ENCODE measurements at places on chromosomes 7 and 10.
A peak's percentile ranks its signal among the peaks of the same experiment; 100 is the strongest.

GRCh38 chr7:97868788-97869187 is 3.4 kb downstream of the ASNS start:
- DNase-seq, result no peak

GRCh38 chr10:48187713-48188485 is 86.6 kb downstream of the FRMPD2 start:
- DNase-seq, result peak; percentile 2

GRCh38 chr10:49534670-49535381 is 4.1 kb downstream of the ERCC6 start:
- DNase-seq, result no peak

GRCh38 chr7:105228555-105228954 is 160.2 kb downstream of the SRPK2 start:
- no peak for DNase-seq

GRCh38 chr10:97378933-97379921 is 21.9 kb downstream of the RRP12 start:
- DNase-seq, result peak; percentile 31

DNA sequence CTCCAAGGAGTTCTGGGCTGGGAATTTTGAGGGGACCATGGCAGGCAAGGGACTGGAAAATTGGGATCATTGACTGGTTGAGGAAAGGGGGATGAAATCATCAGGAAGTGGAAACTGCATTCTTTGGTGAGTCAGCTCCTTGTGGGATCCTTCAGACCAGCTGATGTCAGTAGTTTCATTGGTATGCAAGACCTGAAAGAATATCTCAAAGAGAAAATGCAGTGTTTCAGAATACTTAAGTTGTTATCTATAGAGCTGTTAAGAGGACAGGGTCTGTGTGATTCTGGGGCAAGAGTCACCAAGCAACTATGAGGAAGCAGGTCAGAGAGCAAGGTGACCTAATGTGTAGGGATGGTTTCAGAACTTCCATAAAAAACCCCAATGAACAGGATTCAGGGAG is 595.9 kb upstream of the AUTS2 start:
- DNase-seq, result no peak

GRCh38 chr7:117780832-117781231 is 92.4 kb downstream of the CTTNBP2 start:
- no peak for DNase-seq

DNA sequence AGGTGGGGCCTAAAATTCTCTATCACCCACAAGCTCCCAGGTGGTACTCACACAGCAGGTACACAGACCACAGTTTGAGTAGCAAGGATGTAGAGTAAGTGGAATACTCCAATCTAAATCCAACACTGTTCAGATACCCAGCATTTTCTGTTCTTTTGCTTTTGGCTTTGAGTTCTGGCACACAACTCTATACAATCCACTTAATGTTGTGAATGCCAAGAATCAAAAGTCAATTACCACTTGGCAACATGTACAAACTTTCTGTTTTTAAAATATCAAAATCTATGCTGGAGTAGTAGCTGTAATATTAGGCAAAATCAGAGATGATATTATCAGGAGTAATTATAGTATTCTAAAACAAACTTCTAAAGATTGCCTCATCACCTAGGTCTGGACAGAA is 133.4 kb upstream of the LRRTM3 start:
- no peak for DNase-seq

DNA sequence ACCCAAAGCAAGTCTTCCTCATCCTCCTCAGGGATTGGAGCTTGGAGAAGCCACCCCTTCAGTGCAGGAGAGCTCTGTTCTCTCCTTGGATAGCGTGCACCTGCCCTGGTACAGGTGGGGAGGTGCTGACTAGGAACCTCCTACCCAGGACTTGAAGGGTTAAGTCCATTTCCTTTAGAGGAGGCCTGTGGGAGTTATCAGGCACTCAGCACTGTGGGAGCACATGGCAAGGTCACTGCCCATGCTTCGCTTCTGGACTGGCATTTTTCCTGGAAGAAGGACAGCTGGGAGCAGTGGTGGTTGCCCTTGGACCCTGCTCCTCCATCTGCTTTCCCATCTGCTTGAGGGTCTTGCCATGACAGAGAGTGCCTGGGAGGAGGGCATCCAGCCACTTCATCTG is 142.8 kb downstream of the CXCL12 start:
- no peak for DNase-seq

Data from NCI-H2171 treated with DMSO at 0.1 percent for 48 hours (cell line).